ENCODE measurements at places on chromosomes 13 and 19.
A peak's percentile ranks its signal among the peaks of the same experiment; 100 is the strongest.

DNA sequence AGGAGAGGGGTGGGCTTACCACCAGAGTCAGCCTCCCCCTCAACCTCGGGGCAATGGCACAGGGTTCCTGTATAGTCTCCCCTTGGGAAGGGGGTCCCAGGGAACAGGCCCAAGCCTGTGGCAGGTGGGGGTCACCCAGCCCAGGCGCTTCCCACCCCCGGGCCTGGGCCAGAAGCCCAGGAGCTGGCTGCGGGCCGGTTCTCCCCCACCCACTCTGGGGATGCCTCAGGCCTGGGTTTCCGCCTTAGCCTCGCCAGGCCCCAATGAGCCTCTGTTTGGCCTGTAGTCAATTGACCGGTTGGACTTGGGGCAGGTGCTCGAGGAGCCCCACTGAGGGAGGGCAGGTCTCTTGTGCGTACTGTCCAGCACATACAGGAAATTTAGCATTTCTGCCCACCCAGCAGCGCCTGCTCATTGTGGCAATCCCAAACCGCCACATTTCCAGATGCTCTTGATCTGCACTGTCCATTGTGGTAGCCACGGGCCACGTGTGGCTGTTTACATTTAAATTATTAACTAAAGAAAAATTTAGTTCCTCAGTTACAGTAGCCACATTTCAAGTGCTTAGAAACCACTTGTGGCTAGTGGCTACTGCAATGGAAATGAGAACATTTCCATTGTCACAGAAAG is 9.9 kb downstream of the LYL1 start:
- no peak for DNase-seq

GRCh38 chr19:7540761-7541474 is 5.4 kb downstream of the PNPLA6 start:
- peak; percentile 80 for DNase-seq

GRCh38 chr13:99320693-99321481 is 13.7 kb upstream of the GPR183 start:
- peak; percentile 82 for DNase-seq

DNA sequence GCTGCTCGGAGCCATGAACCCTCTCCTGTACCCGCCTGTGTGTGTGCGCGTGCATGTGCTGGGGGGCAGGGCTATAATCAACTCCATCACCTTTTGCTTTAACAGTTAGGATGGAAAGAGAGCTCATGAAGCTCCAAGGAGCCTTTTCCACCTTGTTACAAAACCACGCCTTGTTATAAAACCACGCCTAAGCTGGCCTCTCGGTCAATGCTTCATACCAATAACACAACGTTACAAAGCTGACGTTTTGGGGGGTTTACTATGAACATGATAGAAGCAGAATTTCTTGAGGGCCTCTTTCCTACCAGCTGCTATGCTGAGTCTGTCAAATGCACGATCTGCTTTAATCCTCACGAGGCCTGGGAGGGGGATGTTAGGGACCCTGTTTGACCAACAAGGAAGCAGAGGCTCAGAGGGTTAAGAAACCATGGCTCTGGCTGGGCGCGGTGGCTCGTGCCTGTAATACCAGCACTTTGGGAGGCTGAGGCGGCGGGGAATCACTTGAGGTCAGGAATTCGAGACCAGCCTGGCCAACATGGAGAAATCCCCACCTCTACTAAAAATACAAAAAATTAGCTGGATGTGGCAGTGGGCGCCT is 11.9 kb downstream of the CAPS start:
- DNase-seq, result no peak

- no peak for DNase-seq
Measured at GRCh38 chr19:44927746-44928145, 13.3 kb downstream of the APOC1 start.

Measured in hematopoietic multipotent progenitor cell treated with erythropoietin and hydrocortisone succinate and interleukin-3 and kit ligand, for 17 days (in vitro differentiated cells).